ENCODE measurements at places on chromosomes 6 and 20.
A peak's percentile ranks its signal among the peaks of the same experiment; 100 is the strongest.

- DNase-seq = no peak
These were observed 54.8 kb downstream of the WDR27 start for GRCh38 chr6:169646906-169647567.

- no peak for DNase-seq
These were observed 36.4 kb upstream of the SLC35F1 start for GRCh38 chr6:117870486-117871242.

DNA sequence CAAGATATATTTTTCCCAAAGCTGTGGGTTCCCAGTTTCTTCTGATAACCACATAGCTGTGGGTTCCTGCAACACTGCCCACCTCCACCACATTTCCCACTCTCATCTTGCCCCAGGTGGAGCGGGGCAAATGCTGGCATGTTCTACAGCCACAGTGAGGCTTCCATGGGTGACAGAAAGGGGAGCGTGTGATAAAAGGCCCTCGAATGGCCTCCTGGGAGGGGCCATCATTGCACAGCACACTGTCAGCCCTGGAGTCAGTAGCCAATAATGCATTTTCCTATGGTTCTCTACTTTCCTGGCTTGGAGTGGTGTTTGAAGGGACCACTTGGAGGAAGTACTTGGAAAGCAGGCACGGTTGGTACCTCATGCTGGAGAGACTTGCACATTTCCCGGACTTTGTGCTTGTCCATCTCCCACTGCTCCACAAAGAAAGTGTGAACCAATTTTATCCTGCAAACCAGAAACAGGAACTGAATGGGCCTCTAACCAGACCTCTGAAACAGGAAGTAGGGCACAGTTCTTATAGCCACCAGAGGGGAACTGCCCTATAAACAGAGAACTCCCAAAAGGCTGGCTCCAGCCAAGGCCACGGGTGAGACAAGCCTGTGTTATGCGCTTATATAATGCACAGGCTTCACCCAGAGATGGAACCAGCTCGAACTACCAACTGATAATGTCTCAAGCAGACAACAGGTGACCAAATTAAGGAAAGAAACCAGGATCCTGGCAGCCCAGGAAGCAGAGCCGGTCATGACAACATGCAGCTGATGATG is 8.6 kb downstream of the MAP3K5 start:
- DNase-seq = no peak

DNA sequence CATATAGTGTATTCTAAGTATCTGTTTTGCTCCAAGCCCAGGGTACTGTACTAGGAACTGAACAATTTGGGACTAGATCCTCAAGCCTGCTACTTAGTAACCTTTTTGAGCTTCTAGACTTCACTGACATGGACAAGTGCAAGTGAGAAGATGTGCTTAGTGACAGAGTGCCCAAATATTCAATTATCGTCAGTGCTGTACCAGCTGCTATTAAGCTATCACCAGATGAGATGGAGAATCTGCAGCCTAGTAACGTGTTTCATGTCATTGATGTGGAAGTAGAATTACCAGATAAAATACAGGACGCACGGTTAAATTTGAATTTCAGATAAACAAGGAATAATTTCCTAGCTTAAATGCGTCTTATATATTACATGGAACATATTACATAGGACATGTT is 218.3 kb downstream of the ARID1B start:
- no peak for DNase-seq

- DNase-seq = peak; percentile 46
These were observed 19.9 kb downstream of the EZR start for GRCh38 chr6:158799051-158799792.

DNA sequence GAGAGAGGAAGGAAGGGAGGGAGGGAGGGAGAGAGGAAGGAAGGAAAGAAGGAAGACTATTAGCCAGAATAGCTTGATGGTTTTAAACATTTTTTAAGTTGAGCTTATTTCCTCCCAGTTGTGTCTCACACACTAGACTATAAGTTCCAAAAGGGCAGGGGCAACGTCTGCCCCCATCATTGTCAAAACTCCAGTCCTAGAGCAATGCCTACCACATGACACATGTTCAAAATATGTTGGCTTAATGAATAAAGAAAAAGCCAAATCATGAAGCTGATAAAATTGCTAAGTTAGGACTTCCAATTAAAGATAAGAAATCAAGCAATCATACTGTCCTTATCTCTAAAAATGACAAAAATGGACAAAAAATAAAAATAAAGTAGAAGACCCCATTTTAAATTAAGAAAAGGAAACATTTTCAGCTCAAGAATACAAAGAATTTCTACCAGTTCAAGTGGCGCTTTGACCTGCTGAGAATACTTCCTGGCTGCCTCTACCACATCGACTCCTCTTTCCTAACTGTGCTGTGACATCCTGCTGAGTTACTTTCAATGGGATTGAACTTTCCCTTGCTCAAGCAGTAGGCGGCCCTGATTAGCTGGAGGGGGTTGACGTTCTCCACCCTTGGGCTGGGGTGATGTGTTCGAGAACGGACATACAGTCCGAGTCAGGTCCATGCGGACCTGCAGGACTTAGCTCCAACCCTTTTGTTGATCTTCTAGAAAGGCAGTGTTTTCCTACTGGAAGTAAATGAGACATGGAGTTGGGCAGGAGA is 283.9 kb upstream of the FOXQ1 start:
- peak; percentile 68 for DNase-seq

GRCh38 chr6:168793649-168794048 is 352.7 kb downstream of the SMOC2 start:
- DNase-seq = no peak

GRCh38 chr20:2470423-2471193 is at the start of gene SNRPB:
TSS of gene SNRPB (minus strand) at chr20:2470789. CDS start at chr20:2470690, 99 bp downstream.
- peak; percentile 99 for DNase-seq

GRCh38 chr20:36344517-36345132 is 38.5 kb downstream of the DLGAP4 start:
- peak; percentile 51 for DNase-seq

- no peak for DNase-seq
These were observed 172.6 kb downstream of the VEGFA start for GRCh38 chr6:43942616-43943015.
